ENCODE measurements at places on chromosomes 13 and 19. TPM values are rescaled to one million over a fixed set of nuclear protein-coding genes. Genes with fewer than 3 reads are reported as not detected.

The ZBTB32 gene
- not detected for total RNA-seq

The N4BP2L2 gene
- total RNA-seq = 123 TPM

GRCh38 chr19:28207244-28207643 lies 1005.7 kb downstream of the UQCRFS1 start:
- no peak for DNase-seq
- no peak overlapping the region for H3K4me3 ChIP-seq
- H3K27me3 ChIP-seq = no peaks in the 10 kb centered on the region
- H3K4me1 ChIP-seq = no peaks in the 10 kb centered on the region

The GAMT gene
- total RNA-seq = 227 TPM

Data from psoas muscle (tissue), 8 donors.